ENCODE measurements at places on chromosomes 11 and 22.

- DNase-seq = no peak
Measured at GRCh38 chr11:10294290-10294953, 403 bp upstream of the SBF2 start.

DNA sequence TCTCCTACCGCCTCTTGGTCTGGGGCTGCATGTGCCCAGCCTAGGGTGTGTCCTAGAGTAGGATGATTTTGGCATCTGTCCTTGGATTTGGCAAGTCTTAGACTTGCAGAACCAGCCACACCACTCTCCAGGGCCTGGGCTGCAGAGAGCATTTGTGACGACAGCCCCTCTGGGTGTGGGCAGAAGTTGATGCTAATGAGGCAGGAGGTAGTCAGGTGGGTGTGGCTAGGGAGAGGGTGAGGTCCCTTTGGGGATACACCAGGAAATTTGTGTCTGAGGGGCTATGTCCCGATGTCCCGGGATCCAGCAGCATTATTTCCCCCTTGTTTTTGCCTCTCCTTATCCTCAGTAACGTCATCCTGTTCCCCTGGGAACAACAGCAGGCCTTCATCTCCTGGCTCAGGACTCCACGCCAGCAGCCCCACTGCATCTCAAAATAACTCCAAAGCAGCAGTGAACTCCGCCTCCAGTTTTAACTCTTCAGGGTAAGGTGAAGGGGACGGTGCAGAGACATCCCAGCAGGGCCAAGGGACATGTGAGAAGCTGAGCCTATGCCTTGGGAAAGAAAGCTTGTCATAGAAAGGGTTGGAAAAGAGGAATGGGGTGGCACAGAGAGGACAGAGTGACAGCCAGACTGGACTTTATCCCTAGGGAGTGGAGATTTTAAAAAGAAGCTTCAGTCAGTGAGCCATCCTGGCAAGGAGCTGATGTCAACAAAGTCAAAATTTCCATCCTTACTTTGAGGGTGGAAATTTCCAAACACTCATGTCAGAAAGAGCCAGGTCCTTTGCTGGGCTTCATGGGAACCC lies 8.0 kb upstream of the TLCD5 start:
- no peak for DNase-seq

- DNase-seq = no peak
Measured at GRCh38 chr11:30596832-30597231, 10.7 kb upstream of the MPPED2 start.

GRCh38 chr11:14376920-14377319 lies 17.9 kb upstream of the RRAS2 start:
- no peak for DNase-seq

- no peak for DNase-seq
Measured at GRCh38 chr22:46132830-46133587, 17.3 kb upstream of the PPARA start.

- DNase-seq = no peak
Measured at GRCh38 chr22:33063611-33064010, 5.4 kb upstream of the SYN3 start.

DNA sequence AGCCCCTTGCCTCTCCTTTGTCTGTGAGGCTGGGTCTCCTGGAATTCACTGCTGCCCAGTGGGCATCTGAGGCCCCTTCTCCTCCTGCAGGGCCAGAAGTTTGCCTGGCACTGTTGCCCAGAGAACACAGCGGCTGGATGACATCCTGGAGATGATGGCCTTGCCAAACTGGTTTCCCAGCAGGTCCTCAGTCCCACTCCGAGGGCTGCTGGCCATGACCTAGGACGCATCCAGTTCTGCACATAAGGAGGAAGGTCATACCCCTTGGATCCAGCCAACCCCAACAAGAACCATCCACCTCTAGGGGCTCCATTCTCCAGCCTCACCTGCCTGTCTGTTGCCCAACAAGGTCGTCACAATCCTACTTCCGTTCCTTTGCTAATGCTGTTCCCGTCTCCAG lies 3.4 kb upstream of the SMTN start:
- DNase-seq = no peak

- DNase-seq = no peak
Measured at GRCh38 chr11:8230178-8230859, 33.4 kb downstream of the LMO1 start.

DNA sequence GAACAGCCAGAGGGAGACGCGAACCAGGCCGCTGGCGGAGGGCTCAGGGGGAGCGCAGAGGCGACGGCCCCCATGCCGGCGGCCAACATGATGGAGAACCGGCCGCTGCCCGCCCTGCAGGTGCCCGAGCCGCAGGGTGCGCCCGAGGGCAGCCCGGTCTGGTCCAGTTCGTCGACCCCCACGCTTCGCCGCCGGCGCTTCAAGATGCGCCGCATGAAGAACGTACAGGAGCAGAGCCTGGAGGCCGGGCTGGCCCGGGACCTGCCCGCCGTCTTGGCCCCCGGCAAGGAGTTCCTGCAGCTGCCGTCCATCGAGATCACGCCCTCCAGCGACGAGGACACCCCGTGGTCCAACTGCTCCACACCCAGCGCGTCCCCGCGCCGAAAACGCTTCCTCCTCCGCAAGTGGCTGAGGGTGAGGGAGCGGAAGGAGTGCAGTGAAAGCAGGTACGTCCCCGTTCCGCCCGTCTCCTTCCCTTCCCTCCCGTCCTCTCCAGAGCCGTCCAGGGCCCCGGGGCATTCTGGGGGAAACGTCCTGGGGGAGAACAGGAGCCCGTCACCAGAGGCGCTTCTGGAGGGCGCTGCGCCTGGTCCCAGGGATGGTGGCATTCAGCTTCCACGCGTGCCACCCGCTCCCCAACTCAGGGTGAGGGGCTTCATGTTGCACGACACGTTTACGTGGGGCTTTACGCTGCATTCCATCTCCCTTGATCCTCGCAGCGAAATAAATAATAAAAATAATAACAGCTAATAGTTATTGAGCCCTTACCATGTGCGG lies 840 bp downstream of the GRAMD1B start:
- no peak for DNase-seq

DNA sequence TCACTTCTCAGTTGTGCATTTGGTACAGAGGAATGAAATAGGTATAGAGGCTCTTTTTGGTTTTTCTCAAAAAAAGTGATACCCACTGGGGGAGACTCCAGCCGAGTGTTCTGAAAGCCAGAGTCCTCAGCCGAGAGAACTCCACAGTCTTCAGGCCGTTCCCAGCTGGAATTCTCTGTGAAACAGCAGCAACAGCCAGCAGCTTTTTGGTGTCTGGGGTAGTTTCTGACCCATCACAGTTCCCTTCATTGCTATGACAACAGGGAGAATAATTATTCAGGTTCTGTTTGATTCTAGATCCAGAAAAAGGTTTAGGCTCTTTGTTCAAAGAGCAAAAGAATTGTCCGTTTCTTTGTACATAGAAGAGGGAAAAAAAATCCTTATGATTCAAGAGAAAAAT lies 84.6 kb downstream of the C22orf31 start:
- DNase-seq = no peak

DNA sequence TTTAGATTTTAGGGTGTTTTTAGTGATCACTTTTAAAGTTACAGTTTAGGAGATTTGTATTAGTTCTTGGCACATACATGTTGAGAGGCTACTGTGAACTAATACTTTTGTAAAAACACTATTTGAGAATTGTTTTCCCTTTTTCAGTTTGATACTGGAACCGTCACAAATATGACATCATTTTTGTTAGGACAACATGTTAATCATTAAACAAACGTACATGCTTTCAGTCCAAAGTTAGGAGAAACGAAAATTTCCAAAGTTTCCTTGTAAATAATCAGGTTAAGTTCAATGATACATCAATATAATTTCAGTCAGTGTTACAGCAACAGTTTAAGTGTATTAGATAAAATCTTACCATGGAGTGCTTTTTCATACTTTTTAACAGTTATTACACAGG lies 53.1 kb downstream of the SPECC1L start:
- DNase-seq = no peak

GRCh38 chr11:15965562-15966250 lies 390.6 kb downstream of the SOX6 start:
- no peak for DNase-seq

DNA sequence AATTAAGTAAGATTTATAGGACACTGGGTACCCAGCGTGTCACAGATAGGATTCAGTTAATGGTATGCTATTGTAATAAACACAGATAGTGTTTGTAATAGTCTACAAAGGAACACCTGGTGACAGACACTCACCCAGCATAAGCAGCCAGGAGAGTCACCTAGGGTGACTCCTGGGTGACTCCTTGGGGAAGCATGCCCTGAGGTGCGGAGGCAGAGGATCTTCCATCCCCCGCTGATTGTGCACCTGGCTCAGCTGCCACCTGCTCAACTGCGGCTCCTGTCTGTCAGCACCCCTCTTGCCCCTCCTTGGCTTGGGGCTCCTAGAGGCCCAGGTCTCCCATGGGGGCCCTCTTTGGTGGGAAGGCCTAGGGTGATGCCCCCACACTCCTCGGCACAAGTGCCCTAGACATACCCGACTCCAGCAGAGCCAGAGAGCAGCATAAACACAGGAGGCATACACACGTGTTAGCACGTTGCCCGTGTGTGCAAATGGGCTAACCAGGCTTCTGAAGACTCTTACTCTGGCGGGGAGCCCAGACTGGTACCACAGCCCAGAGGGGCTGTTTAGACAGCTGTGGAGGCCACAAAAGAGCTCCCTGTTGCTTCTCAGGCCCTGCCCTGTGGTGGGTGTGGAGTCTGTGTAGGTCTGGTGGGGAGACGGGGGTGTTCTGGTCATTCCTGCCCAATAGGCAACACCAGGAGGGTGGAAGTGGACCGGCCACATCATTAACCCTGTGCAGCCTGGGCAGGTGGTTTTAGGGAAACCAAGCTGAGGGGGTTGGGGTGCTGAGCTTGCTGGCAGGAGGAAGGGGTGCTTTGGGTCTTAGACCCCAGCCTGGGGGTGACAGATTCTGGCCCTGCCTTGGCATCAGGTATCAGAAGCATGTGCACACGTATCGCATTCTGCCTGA lies 3.0 kb downstream of the INPPL1 start:
- DNase-seq = peak; percentile 97

DNA sequence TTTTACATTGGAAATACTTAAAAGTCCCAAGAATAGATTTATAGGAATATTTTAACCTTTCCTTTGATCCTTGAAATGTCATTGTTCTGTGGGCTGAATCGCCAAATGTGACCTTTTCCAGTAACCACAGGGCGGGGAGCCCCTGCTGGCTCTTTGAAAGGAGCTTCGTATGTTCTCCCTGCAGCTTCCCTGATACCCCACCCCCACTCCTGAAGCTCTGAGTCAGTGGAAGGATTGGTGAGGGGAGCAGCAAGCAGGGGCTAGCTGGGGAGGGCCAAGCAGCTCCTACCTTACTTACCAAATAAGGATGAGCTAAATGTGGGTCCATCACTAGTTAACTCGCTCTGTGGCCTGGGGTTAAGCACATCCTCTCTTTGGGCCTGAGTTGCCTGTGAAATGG lies 87.7 kb downstream of the CHST1 start:
- DNase-seq = no peak

DNA sequence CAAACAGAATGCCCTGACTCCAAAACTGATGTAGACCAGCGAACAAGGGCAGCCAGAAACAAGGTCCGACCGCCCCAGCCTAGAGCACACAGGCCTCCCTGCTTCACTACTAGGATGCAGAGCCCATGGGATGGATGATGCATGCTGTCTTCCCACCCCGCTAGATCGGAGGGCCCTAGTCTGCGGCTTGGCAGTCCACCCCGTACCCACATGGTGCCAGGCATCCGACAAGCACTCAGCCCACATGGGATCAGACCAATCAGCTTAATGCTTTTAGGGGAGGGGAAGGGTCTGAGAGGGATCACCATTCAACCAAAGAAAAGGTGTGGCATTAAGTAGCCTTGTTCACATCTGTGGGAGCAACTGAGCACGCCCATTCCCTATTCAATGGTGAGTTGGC lies 30.6 kb downstream of the PISD start:
- DNase-seq = no peak

DNA sequence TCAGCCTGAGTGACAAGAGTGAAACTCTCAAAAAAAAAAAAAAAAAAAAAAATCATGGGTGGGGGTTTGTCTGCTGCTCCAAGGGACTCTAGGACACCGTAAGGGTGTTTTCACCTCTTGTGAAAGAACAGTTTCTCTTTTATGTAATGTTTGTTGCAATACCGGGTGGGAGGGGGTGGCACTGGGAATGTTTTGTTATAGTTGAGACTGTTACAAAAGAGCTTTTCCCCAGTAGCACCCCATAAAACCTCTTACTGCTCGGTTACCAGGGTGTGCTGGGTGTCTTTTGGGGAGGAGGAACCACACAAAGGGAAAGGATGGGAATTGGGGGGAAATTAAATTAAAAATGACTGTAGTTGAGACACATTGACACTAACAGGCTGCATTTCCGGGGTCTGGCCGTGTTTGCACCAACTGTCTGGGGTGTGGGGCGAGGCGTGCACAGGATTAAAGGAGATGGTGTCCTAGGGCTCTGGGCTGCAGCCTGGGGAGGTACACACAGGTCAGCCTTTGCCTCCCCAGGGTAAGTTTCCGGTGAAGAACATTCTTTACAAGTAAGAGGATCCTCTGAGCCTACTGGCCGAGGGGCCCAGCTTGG lies 1.6 kb downstream of the NFAM1 start:
- DNase-seq = no peak

DNA sequence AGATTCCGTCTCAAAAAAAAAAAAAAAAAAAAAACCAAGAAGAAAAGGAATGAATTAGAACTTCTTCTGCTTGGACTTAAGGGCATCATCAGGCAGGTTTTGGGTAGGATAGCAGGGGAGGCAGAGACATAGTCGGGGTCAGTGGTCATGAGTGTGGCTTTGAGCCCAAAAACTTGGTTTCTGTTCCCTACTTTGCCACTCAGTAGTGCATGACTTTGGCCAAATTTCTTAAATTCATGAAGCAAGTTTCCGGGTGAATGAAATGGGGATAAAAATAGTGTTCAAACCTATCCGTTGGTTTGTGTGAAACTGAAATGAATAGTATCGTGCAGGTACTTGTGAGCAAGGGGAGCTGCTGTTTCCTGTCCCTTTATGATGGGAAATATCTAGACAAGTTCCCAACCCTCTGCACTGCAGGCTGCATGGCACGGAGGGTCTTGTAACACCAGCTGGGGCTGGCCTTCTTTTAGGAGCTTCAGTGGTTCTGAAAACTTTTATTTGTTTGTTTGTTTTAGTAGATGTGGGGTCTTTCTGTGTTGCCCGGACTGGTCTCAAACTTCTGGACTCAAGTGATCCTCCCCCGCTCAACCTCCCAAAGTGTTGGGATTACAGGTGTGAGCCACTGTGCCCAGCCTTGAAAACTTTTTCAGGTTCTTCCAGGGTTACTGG lies 18.4 kb downstream of the NEAT1 start:
- DNase-seq = no peak

GRCh38 chr22:40040927-40041326 lies 46.2 kb downstream of the FAM83F start:
- no peak for DNase-seq
